Mammary epithelial cell (primary cell): ENCODE measurements at places on chromosomes 16 and 17. TPM values are rescaled to one million over a fixed set of nuclear protein-coding genes. Genes with fewer than 3 reads are reported as not detected.

DNA sequence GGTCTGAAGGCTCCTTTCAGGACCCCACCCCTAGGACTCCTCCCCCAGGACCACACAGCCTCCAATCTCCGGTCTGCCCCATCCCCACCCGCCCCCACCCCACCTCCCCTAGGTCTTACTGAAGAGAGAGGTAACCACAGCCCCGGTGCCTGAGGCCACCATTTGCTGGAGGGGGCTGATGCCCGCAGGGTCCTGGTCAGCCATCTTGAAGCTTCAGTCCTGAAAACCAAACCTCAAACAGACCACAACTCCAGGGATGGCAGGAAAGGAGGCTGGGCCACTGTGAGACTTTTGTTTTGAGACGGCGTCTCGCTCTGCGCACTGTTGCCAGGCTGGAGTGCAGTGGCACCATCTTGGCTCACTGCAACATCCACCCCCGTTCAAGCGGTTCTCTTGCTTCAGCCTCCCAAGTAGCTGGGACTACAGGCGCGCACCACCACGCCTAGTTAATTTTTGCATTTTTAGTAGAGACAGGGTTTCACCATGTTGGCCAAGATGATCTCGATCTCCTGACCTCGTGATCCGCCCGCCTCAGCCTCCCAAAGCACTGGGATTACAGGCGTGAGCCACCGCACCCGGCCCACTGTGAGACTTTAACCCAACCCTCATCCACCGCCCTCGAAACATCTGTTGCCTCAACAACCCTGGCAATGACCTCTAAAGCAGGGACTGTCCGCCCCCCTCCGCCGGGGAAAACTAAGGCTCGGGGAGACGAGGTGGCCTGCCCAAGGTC is 1.1 kb downstream of the SLC25A39 start:
- no peak for DNase-seq

- no peak for DNase-seq
Measured at GRCh38 chr17:223723-224471, 42.4 kb upstream of the DOC2B start.

Gene CSH2
- not detected for total RNA-seq

- no peak for DNase-seq
Measured at GRCh38 chr17:32307658-32308057, 34.3 kb downstream of the C17orf75 start.

DNA sequence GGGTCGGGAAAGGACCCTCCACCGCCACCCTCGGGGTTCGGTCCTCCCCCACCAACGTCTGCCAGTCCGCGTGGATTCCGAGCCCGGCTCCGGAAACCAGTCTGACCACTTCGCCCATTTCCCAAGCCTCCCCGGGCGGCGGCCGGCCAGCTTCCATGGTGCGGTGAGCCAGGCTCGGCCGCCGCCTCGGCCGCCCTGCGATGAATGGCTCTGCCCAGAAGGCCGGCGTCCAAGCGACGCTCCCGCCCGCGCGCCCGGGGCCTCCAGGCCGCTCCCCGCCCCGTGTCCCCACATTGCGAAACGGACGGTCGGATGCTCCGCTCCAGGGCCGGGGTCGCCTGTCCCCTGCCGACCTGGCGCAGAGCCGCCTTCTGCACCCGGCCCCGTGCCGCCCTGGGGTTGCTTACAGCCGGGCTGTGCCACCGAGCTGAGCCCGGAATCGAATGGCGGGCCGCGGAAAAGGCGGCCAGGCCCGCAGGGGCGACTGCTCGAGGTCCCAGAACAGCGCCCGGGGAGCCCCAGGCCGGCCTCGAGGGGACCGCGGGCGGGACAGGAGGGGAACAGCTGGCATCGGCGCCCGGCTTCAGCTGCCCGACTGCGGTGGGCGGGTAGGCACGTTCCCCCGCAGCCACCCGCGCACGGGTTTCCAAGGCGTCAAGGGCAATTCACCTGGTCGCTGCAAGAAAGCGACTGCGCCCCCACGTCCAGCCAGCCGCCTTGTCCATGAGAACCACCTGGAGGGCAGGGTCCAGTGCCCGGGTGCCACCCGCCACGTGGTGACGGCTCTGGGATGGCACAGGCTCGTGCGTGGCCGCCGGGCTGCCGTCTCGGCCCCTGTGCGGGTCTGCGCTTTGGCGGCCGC is 18.3 kb upstream of the CBX8 start:
- peak; percentile 25 for DNase-seq

DNA sequence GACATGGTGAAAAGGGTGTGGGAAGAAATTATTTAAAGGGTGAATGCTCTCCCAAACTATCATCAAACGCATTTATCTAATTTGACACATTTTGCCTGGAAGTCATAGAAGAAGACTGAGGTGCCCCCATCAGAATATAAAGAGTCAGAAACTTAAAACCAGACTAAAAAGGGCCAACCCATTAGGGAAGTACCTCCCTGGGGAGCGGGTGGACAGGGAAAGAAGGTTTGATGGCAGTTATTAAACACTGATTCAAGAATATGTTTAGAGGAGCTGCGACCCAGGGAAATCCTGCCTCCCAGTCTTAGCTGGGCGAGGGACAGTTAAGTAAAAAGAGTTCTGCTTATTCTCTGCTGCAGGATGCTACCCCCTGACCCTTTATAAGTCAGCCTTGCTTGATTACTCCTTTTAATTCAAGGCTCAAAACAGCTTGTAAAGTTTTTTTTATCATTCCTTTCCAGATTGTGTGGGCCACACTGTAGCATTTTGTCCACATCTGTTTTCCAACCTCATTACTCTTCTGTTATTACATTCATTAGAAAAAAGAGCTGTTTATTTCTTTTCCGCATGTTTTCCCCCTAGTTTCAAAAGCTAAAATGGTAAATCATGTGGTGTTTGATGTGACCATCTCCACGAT is 138.5 kb upstream of the TBX2 start:
- DNase-seq, result no peak

DNA sequence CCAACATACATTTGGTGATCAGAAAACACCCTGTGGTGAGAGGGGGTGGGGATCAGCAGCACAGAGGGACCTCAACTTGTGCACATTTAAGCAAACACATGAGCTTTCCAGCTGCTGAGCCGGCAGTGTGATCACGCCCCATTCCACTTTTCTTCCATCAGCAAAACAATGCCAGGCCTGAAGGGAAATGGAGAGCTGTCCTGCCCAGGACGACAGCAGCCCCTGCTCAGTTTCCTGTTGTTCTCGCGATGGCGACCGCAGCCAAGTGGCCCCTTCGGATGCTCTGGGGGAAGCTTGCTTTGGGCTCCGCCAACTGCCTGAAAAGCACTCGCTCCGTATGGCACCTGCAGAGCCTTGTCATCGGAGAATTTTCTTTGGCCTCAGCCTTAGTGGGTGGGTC is 272.3 kb downstream of the FOXL1 start:
- DNase-seq, result no peak

Gene ROGDI
- total RNA-seq, result 14.0 and 27.0 TPM in 2 replicates

DNA sequence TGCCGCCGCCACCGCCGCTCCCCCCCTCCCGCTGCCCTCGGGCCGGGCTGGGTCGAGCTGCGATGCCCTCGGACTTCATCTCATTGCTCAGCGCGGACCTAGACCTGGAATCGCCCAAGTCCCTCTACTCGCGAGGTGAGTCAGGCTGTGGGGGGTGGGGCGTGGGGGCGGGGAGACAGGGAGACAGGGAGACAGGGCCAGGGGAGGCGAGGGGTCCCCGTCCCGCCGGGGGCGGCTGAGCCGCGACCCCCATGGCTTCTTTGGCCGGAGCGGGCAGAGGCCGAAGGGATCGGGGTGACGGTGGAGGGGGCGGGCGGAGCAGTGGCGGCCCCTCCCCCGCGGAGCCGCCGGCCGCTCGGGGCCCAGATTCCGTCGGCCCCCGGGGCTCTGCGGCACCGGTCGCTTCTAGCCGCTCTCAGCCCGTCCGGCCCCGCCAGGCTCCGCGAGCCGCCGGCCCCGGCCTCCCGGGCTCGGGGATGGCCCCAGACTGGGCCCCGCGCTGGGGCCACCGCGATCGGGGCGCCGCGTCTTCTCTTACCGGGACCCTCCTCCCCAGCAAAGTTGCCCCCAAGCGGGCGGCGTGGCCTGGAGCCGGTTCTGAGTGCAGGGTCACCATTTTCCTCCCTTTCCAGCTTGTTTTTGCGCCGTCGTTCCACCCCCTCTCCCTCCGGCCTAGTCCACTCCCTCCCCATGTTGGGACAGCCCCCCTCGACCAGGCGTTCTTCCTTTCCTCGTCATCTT is 644 bp downstream of the NFAT5 start:
- DNase-seq, result peak; percentile 60

Gene MMP15
- 6.9 and 7.4 TPM in 2 replicates for total RNA-seq

DNA sequence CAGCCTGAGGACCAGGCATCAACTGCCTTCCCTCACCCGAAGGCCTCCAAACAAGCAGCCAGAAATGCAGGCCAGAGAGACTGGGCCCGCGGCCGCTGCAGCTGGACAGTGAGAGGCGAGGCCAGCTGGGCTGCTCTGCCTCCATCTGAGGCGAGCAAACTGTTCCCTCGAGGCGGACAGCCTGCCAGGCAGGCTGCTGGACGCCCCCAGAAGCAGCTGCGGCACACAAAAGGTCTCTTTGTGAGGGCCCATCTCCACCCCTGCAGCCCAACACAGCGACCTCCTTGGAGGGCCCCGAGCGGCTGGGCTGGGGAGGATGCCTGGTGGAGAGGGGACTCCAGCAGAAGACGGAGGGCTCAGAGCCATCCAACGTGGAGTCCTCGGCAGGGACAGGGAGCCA is 4.7 kb downstream of the CORO7 start:
- DNase-seq, result no peak

DNA sequence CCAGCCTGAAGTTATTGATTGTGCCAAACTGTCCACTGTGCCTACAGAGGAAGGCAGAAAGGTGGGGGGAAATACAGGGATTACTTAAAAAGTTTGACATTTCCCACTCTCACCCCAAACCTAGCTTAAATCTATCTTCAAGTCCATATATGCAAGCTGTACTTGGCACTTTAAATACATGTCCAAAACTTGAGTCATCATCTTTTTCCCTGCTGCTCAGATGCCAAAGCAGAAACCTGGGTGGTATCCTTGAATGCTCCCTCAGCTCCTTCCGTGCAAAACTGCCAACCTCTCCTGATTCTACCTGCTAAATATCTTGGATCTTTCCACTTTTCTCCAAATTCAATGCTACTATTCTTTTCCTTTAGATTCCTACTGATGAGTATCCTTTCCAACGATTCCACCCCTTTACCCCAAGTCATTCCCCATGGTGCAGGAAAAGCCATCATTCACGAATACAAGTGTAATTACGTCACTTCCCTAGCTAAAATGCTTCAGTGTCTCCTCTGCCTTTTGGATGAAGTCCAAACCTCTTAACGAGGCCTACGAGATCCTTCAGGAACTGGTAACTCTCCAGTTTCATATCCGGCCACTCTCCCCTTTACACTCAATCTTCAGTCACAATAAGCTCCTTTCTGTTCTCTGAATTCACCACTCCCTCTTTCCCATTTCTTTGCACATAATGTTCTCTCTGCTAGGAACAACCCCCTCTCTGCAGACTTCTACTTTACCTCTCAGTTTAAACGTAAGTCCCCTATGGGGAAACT is 9.3 kb downstream of the BECN1 start:
- DNase-seq, result peak; percentile 88

- no peak for DNase-seq
Measured at GRCh38 chr17:18280766-18281371, 20.4 kb downstream of the MIEF2 start.

DNA sequence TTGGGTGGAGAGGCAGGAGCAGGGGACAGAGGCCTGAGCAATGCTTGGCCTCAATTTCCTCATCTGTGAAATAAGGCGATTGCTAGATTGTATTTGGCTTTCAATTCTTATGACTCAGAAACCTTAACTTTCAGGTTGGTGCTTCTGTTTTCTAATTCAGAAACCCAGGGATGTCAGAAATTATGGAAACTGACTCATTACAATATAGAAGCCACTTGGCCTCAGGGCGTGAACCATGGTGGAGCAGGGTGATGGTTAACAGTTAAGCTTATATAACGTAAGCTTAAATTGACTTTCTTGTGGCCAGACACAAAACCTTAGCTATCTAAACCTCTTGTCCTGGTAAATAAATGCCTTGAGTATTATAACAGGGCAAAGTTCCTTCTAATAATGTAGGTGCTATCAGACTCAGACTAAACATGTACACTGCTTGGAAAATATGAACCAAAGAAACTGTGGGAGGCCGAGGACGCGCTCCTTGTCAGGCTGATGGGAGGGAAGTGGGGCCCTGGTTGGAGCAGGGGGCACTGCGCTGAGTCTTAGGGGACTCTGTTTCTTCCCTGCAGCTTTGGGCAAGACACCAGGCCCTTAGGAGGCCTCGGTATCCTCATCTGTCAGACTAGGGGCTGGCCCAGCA is 17.1 kb upstream of the SREBF1 start:
- peak; percentile 79 for DNase-seq

GRCh38 chr17:35906191-35906925 is 24.2 kb downstream of the RDM1 start:
- no peak for DNase-seq

DNA sequence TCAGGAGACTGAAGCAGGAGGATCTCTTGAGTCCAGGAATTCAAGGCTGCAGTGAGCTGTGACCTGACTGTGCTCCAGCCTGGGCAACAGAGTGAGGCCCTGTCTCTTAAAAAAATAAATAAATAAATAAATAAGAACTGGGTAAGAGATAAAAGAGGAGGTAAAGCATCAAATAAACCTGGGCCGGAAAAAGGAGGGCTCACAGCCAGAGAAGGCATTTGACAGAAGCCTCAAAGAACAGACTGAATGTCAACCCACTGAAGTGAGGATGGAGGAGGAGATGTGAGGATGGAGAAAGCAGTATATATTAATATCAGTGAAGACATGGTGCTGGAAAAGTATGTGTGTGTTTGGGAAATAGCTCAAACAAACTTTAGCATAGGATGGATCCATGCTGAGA is 6.1 kb downstream of the NOG start:
- no peak for DNase-seq

- peak; percentile 91 for DNase-seq
Measured at GRCh38 chr17:58391302-58391984, 25.9 kb downstream of the RNF43 start.

DNA sequence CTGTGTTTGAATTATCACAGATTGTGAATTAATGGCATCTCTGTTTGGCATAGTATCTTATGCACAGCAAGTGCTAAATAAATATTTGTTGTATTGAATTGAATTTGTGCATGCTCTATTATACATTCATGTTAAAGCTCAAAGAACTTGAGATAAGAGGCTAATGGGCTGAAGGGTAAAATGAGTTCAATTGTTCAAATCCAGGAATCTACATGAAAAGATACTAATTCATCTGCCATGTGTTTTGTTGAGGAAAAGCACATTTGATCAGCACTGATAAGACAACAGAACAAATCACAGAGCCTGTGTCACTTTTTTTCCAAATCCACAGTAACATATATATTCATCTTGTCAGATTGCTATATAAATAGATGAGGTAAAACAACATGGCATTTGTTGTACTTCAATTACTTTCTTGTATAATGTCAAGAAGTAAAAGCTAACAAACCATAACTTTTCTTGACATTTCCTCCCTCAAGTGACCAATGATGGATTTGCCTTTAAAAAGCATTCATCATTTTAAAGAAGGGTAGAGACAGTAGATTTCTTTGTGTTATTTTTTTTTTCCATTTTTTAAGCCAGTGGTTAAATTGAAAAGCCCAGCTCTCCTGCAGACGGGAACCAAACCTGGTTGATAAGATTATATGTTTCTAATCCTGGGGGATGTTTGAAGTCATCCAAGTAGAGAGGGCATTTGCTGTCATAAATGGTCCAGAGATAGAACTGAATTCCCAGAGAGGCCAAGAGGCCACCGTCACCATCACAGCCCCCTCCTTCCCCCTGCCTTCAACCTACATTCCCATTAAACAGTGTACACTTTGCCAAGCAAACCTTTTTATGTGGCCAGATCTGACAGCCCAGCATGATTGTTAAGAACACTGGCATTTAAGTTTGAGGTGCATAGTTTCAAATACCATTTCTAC is 123.0 kb downstream of the CHD9NB start:
- DNase-seq, result no peak
